ENCODE measurements at places on chromosomes 12 and 14.

GRCh38 chr12:45423931-45424330 lies 208.0 kb downstream of the ANO6 start:
- no peak overlapping the region for H3K4me3 ChIP-seq
- no peak for DNase-seq
- no peak overlapping the region for H3K27ac ChIP-seq
- H3K27me3 ChIP-seq: no peaks in the 10 kb centered on the region
- no peaks in the 10 kb centered on the region for H3K4me1 ChIP-seq
- H3K36me3 ChIP-seq: no peaks in the 10 kb centered on the region

DNA sequence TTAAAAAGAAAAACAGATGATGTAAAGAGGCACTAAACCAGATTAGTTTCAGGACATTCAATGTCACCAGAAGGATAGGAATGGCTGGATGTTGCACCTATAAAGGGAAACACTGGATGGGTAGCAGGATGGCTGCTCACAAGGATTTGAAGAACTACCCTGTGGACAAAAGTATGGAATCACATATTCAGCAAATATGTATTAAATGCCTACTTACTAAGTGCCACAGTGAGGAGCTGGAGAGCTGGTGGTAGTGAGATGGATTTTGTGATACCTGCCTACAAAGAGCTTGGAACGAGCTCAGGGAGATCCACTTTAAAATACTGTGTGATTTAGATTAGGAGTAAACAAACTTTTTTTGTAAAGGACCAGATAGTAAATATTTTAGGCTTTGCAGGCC lies 316.2 kb downstream of the PAWR start:
- H3K4me1 ChIP-seq: peaks cover 2% of the 10 kb centered on the region
- no peak overlapping the region for H3K4me3 ChIP-seq
- no peaks in the 10 kb centered on the region for H3K36me3 ChIP-seq

GRCh38 chr12:41967668-41968500 lies 176.8 kb downstream of the GXYLT1 start:
- H3K27me3 ChIP-seq: no peaks in the 10 kb centered on the region
- no peak overlapping the region for H3K4me3 ChIP-seq
- H3K36me3 ChIP-seq: no peaks in the 10 kb centered on the region
- DNase-seq: peak; percentile 85
- peak overlapping the region; percentile 25 for H3K27ac ChIP-seq

- no peaks in the 10 kb centered on the region for H3K36me3 ChIP-seq
- H3K4me1 ChIP-seq: no peaks in the 10 kb centered on the region
- DNase-seq: peak; percentile 5
- H3K27ac ChIP-seq: no peak overlapping the region
- no peak overlapping the region for H3K4me3 ChIP-seq
Observed at GRCh38 chr14:26959972-26960660, 362.3 kb upstream of the NOVA1 start.

GRCh38 chr12:123941624-123942237 lies 30.9 kb downstream of the CCDC92 start:
- H3K4me3 ChIP-seq: no peak overlapping the region
- H3K4me1 ChIP-seq: no peaks in the 10 kb centered on the region
- DNase-seq: no peak
- H3K36me3 ChIP-seq: no peaks in the 10 kb centered on the region

- no peak overlapping the region for H3K27ac ChIP-seq
- H3K4me1 ChIP-seq: no peaks in the 10 kb centered on the region
- H3K27me3 ChIP-seq: no peaks in the 10 kb centered on the region
- no peak for DNase-seq
- no peaks in the 10 kb centered on the region for H3K36me3 ChIP-seq
Observed at GRCh38 chr12:54711669-54712068, 63.5 kb upstream of the DCD start.

DNA sequence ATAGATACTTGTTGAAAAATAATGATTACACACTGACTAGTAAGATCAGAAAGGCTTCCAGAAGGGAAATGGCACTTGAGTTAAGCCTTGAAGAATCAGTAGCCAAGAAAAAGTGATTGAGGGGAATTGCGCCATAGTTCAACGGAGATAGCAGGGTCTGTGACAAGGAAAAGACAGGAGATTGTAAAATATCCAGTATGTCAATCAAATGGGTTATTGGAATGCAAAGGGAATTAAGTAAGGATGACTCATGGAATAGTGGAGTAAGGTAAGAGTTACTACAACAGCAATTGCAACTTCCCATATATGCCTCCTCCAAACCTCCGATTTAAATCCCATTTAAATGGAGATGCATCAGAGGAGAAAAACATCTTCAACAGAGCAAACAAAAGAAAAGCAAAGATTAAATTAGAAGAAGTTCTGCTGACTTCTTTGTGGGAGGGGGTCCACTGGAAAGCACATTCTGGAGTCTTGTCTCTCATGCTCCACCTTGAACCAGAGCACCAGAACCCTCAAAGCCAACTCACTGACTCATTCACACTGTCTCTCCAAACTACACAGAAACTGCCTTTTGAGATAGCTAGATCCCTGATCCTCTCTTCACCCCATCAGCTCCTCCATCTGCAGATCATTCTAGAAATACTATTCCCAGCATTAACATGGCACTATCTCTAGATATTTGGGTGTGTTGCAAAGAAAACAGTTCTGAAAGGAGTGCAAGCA lies 138.2 kb downstream of the NUAK1 start:
- no peak overlapping the region for H3K4me3 ChIP-seq
- no peak for DNase-seq
- no peaks in the 10 kb centered on the region for H3K27me3 ChIP-seq
- H3K36me3 ChIP-seq: no peaks in the 10 kb centered on the region
- peaks cover 3% of the 10 kb centered on the region for H3K4me1 ChIP-seq

GRCh38 chr14:75634848-75635247 lies 25.8 kb downstream of the ERG28 start:
- no peaks in the 10 kb centered on the region for H3K36me3 ChIP-seq
- H3K4me1 ChIP-seq: peaks cover 8% of the 10 kb centered on the region
- H3K27ac ChIP-seq: no peak overlapping the region
- H3K27me3 ChIP-seq: no peaks in the 10 kb centered on the region
- no peak overlapping the region for H3K4me3 ChIP-seq

DNA sequence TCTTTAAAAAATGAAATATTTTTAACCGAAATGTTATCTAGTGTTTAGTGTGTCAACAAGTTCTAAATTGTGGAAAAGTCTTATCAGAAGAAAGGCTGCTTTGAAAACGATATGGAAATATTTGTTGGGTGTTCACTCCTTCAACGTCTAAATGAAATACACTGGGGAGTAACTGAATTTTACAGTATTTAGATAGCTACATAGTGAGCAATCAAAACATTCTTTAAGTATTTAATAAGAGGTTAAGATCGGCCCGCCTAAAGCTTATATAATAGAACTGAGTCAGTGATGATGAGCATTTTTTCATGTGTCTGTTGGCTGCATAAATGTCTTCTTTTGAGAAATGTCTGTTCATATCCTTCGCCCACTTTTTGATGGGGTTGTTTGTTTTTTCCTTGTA lies 228.3 kb downstream of the RAD51B start:
- H3K27me3 ChIP-seq: no peaks in the 10 kb centered on the region
- no peak for DNase-seq
- no peak overlapping the region for H3K27ac ChIP-seq
- H3K4me1 ChIP-seq: no peaks in the 10 kb centered on the region
- H3K4me3 ChIP-seq: no peak overlapping the region

DNA sequence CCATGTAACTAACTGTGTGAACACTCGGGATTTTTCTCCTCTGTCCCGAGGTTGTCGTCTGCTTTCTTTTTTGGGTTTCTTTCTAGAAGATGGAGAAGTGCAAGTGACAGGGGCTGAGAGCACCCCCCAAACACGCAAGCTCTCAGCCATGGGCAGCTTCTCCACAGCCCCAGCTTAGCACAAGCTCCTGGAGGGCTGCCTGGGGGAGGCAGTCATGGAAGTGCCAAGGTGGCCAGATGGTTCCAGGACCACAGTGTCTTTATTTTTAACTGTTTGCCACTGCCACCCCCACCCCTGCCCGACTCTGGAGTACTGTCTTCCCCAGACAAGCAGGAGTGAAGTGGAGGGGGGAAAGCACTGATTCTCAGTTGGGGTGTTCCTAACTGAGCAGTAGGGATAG lies 58.2 kb downstream of the ST8SIA1 start:
- H3K4me1 ChIP-seq: no peaks in the 10 kb centered on the region
- no peak overlapping the region for H3K27ac ChIP-seq
- H3K36me3 ChIP-seq: no peaks in the 10 kb centered on the region
- H3K27me3 ChIP-seq: no peaks in the 10 kb centered on the region
- no peak for DNase-seq

DNA sequence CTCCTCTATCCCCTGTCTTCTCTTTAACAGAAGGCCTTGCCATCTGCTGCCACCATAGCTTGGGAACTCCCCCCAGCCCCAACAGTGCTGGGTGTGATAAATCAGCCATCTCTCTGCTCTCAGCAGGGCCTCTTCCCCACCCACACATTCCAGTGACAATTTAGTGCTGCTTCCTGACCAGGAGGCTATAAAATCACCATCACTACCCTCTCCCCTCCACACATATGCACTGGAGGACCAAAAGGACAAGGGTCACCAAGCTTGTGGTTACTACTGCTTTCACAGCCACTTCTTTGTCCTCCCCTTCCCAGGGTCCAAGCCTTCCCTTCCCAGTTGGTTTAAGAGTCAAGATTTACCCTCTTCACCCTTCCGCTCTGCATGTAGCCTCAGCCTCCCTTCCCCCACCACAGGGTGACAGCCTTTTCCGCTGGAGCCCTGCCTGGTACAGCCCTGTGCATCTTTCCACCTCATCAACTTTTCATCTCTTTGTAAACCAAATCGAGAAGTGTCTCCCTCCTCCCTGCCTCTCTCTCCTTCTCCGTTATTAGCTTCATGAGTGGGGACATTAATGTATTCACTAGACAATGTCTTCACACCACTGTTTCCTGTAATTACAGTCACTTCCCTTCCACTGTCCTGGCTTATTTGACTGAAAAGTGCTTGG lies 9.4 kb downstream of the PSMB5 start:
- DNase-seq: peak; percentile 59
- H3K4me3 ChIP-seq: no peak overlapping the region
- H3K27ac ChIP-seq: peak overlapping the region; percentile 10
- H3K4me1 ChIP-seq: peaks cover 32% of the 10 kb centered on the region
- no peaks in the 10 kb centered on the region for H3K27me3 ChIP-seq

- no peaks in the 10 kb centered on the region for H3K27me3 ChIP-seq
- no peak for DNase-seq
- H3K4me1 ChIP-seq: no peaks in the 10 kb centered on the region
- H3K36me3 ChIP-seq: no peaks in the 10 kb centered on the region
Observed at GRCh38 chr12:116483959-116484750, 75.0 kb upstream of the MAP1LC3B2 start.

GRCh38 chr12:25979059-25979458 lies 20.6 kb downstream of the RASSF8 start:
- H3K27ac ChIP-seq: no peak overlapping the region
- H3K27me3 ChIP-seq: no peaks in the 10 kb centered on the region
- DNase-seq: peak; percentile 92
- no peak overlapping the region for H3K4me3 ChIP-seq

GRCh38 chr14:79514700-79515099 lies 696.6 kb downstream of the DIO2 start:
- peaks cover 2% of the 10 kb centered on the region for H3K4me1 ChIP-seq
- DNase-seq: peak; percentile 34
- H3K27me3 ChIP-seq: peaks cover 2% of the 10 kb centered on the region
- no peaks in the 10 kb centered on the region for H3K36me3 ChIP-seq

DNA sequence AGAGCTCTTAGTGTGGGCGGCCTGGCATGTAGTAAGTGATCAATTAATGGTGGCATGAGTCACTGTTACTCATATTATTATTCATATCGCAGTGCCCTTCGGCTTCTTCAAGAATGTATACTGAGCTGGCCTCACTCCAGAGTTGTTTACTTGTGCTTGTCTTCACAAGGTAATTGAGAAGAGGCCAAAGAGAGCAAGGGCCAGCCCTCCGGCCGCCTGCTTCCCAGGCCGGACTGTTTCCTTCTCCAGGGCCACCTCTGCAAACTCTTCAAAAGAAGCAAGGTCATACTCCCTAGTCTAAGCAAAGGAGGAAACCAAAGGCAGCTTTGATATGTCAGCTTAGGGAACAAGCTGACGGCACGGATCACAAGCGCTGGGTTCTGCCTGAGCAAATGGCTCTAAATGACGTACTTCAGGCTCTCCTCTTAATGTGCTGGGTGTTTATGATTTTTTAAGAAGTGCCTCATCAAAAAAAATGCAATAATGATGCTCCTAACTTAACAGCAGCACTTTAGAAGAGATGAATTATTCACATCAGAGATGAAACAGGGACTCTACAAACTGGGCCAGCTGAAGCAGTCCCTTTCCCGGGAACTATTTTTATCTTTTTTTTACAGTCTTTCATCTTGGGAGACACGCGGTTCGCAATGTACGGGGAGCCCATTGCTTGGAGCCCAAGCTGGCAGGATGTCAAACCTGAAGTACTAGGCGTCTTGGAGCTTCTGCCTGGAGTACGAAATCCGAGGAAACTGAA lies 65.6 kb upstream of the DLK1 start:
- no peak for DNase-seq
- no peaks in the 10 kb centered on the region for H3K27me3 ChIP-seq
- H3K36me3 ChIP-seq: no peaks in the 10 kb centered on the region
- no peak overlapping the region for H3K27ac ChIP-seq

- no peak for DNase-seq
- H3K4me1 ChIP-seq: peaks cover 6% of the 10 kb centered on the region
- H3K27ac ChIP-seq: no peak overlapping the region
- no peaks in the 10 kb centered on the region for H3K27me3 ChIP-seq
Observed at GRCh38 chr14:64684091-64684490, 20.1 kb upstream of the PLEKHG3 start.

DNA sequence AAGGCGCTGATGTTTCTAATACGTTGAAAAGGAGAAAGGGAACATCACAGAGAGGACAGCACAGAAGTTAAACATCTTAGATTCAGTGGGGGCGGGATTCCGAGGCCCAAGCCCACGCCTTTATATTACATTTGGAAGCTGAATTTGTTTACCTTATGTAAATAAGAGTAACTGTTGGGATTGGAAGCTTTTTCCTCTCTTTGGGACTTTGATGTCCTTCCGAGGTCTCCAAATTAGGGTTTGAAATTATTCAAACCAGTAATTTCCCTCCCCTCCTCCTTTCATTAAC lies 6.4 kb downstream of the FOXA1 start:
- H3K27ac ChIP-seq: no peak overlapping the region
- DNase-seq: no peak
- H3K27me3 ChIP-seq: peaks cover 41% of the 10 kb centered on the region
- no peaks in the 10 kb centered on the region for H3K36me3 ChIP-seq
- H3K4me3 ChIP-seq: no peak overlapping the region

- H3K4me1 ChIP-seq: peaks cover 22% of the 10 kb centered on the region
- H3K4me3 ChIP-seq: no peak overlapping the region
- H3K27ac ChIP-seq: peak overlapping the region; percentile 71
- H3K36me3 ChIP-seq: no peaks in the 10 kb centered on the region
Observed at GRCh38 chr12:104577581-104577981, 120.8 kb downstream of the CHST11 start.

GRCh38 chr12:60172266-60173211 lies 576.7 kb downstream of the SLC16A7 start:
- no peaks in the 10 kb centered on the region for H3K4me1 ChIP-seq
- H3K27ac ChIP-seq: no peak overlapping the region
- DNase-seq: no peak
- no peaks in the 10 kb centered on the region for H3K36me3 ChIP-seq

- H3K4me1 ChIP-seq: peaks cover 17% of the 10 kb centered on the region
- H3K36me3 ChIP-seq: no peaks in the 10 kb centered on the region
- peak; percentile 75 for DNase-seq
- H3K27me3 ChIP-seq: no peaks in the 10 kb centered on the region
Observed at GRCh38 chr12:62930546-62931425, 4.2 kb downstream of the PPM1H start.

- no peak overlapping the region for H3K4me3 ChIP-seq
- H3K27me3 ChIP-seq: no peaks in the 10 kb centered on the region
- no peak for DNase-seq
- H3K4me1 ChIP-seq: no peaks in the 10 kb centered on the region
- H3K36me3 ChIP-seq: no peaks in the 10 kb centered on the region
Observed at GRCh38 chr12:28610401-28611114, 420.3 kb downstream of the CCDC91 start.

GRCh38 chr12:123389560-123390351 lies 5.8 kb downstream of the KMT5A start:
- no peaks in the 10 kb centered on the region for H3K27me3 ChIP-seq
- peak overlapping the region; percentile 71 for H3K27ac ChIP-seq
- peaks cover 8% of the 10 kb centered on the region for H3K36me3 ChIP-seq
- H3K4me1 ChIP-seq: peaks cover 8% of the 10 kb centered on the region
- peak; percentile 46 for DNase-seq
